ENCODE measurements at places on chromosomes 7 and 10.

GRCh38 chr7:30359957-30360356, 75.6 kb downstream of the ZNRF2 start:
- no peak for DNase-seq

GRCh38 chr10:49751216-49751615, 10.9 kb downstream of the OGDHL start:
- no peak for DNase-seq

- DNase-seq: no peak
Measured at GRCh38 chr7:130420943-130421578, 19.8 kb downstream of the CEP41 start.

DNA sequence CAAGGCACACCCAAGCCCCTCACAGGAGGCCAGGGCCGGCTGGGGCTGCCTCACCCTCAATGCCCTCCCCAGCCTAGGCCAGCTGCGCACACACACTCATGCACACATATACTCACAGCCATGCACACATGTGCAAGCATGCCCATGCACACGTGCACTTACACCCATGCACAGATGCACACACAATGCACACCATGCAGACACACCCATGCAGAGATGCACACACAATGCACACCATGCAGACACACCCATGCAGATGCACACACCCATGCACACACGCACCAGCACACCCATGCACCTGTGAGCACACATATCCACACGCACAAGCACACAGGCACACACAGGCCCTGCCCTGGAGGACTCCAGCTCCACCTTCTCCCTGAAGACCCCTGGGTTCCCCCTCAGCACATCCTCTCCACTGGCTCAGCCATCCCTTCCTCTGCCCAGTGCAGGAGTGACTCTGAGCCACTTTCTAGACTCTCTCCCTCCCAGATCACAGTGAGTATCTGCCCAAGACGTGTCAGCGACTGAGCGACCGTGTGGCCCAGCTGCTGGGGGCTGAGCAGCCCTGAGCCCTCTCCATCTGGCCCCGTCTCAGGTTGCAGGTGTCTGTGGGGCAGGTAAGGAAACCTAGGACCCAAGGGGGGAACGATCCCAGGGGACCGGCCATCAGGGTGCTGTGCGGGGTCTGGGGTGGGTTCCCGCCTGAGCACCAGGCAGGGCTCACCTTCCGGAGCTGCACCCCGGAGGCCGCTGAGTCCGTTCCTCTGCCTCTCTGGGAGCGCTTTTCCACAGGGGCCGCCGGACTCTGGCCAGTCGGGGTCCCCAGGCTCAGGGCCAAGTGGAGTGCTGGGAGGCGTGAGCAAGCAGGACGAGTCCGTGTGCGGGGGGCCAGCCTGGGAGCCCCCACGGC, 25.8 kb downstream of the AP5Z1 start:
- DNase-seq: no peak

DNA sequence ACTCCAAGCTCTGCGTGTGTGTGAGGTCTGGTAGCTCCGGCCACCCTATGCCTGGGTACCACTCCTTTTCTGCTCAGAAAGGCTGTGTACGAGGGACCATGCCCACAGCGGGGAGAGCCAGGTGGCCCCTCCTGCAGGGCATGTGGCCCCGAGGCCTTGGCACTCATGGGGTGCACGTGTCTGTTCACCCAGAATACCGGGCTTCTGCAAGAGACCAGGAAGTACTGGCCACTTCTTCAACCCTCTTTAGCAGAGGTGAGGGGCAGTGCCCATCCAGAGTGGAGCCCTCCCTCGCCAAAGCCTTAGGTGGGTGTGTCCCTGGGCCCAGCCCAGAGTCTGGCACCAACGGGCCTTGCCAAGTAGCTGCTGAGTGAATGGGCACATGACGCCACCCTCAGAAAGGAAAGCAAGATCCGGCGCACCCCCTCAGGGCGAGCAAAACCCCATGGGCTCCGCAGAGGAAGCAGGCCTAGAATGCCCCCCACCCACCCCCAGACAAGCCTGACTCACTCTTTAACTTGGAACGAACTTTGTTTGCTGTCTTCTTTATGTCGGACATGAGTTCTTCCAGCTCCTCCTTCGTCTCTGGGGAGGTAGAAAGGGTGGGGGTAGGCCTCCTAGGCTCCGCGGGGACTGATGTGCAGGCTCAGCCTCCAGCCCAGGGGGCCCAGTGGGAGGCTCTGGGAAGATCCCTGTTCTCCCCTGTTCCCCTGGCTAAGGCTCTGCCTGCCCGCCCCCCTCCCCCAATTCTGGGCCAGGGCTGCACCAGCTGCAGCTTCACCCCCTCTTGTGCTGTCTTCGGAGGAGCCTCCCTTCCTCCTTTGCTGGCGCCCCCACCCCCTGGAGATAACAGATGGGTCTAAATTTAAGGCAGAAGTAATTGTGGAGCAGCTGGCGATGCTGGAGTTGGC, 14.6 kb downstream of the STX1A start:
- no peak for DNase-seq

DNA sequence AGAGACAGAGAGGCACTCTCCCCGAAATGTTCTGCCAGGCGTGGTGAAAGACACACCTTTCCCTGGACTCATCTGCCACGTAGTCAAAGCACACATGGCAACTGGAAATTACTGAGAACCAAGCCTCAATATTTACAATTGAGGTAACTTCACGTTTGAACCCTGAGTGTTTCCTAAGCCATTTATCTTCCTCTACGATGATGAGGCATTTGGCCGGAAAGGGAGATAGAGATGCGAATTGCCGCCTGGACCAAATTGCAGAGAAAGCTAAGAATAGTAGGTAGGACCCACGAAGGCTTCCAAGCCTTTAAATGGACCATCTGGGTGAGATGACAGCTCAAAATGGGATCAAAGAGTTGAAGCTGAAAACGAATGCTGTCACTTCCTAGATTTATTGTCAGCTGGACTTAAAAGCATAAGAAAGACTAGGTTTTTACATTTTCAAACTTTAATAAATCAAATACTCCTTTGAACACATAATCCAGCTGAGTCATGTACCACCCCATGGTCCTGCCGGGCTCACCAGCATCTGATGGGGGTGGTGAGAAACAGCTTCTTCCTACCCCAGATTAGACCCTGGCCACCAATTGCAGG, 135.6 kb upstream of the LYZL2 start:
- DNase-seq: no peak

- DNase-seq: no peak
Measured at GRCh38 chr7:12056381-12056780, 154.7 kb upstream of the TMEM106B start.

- DNase-seq: no peak
Measured at GRCh38 chr7:106327538-106328481, 43.0 kb upstream of the NAMPT start.

GRCh38 chr7:134293002-134293740, 23.6 kb downstream of the SLC35B4 start:
- DNase-seq: peak; percentile 57

DNA sequence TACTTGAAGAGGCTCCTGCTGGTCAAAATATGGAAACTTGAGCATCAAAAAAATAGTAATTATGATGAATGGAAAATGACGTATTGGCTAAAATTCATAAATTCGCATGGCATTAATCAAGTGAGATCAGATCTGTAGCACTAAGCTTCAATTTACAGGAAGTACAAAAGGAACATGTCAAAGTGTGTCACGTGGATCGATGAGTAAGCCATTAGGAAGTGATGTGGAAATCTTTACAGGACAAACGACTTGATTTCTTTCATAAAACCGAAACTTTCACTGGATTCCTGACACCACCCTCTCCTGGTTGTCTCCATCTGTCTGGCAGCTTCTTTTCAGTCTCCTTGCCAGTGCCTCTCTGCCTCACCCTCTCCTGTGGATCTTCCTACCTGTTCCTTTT, 25.8 kb downstream of the AKR1C8 start:
- DNase-seq: no peak

- no peak for DNase-seq
Measured at GRCh38 chr10:42963312-42963711, 113.6 kb upstream of the RET start.

DNA sequence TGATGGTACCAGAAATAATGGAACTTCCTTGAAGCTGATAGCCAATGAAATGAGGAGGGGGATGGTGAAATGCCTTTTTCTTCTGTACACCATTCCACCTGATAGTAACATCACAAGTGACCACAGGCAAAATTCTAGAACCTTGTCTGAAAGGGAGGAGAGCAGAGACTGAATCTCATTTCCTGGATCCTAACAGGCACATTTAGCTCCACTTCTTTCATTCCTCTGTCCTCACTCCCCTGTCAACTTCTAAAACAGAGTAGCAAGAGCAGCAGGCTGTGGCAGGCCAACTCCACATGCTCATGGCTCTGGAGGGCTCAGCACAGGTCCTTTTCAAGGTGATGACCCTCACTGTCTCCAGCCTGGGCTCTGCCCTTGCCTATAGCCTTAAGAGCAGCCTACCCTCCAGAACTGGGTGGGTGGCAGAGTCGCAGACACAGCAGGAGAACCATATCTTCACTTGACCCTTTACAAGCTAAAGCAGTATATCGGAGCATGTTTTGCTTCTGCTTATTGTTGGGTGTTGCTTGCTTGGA, at the start of gene LRRC18:
LRRC18 (minus strand) TSS at position 51 of the 536 bp plus-strand sequence. CDS start 25,685 bp downstream, outside the sequence.
- DNase-seq: no peak
